ENCODE measurements at places on chromosomes 4 and X. TPM values are rescaled to one million over a fixed set of nuclear protein-coding genes. Genes with fewer than 3 reads are reported as not detected.

The GASK1B gene
- total RNA-seq: not detected

DNA sequence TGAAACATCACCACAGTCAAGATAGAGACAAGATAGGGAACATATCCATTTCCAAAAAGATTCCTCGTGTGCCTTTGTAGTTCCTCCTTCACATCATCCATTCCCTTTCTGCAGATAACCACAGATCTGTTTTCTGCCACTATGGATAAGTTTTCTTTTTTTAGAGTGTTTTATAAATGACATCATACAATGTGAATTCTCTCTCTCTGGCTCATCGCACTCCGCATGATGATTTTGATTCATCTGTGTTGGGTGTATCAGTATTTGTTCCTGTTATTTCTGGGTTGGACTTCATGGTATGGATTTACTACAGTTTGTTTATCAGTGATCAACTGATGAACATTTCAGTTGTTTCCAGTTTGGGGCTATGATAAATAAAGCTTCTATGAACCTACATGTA, 23.2 kb upstream of the ANXA3 start:
- no peak for DNase-seq

- DNase-seq: no peak
Observed at GRCh38 chr4:185039508-185040273, 21.4 kb downstream of the HELT start.

The ITIH6 gene
- not detected for total RNA-seq

DNA sequence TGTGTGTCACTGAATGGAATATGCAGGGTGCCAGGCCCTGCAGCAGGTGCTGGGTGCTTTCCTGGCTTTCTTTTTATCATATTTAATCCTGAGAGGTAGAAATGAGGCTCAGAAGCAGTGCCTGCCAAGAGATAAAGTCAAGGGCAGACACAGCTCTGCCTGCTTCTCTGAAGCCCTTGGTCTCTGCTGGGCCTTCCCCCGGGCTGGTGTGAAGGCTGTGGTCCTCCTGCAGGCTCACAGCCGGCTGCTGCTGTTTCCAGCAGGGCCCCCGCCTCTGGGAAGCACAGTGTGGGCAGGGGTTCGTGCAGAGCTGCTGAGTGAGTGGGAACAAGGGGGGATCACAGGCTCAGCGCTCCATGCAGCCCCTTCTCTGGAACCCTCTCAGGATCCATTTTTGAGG, 49.6 kb downstream of the TBC1D14 start:
- no peak for DNase-seq

The EMCN gene
- not detected for total RNA-seq

DNA sequence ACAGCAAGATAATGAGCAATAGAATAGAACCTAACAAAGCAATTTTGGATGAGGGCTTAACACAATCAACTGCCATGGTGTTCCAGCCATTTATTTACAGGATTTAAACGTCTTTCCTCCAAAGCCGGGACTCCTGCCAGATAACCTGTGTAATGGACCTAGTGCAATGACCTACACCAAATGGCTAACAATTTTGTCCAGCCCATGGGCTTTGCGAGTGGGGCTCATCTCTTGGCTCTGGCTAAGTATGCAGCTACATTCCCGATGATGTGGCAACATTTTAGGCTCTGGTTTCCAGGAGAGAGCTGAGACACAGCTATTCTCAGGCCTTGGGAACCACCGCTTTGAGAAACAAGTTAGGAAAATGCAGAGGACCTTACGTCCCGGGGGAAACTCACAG, 822.3 kb upstream of the FTHL17 start:
- DNase-seq: no peak

GRCh38 chrX:115581759-115582615, 21.0 kb downstream of the PLS3 start:
- DNase-seq: no peak

The CFAP299 gene
- total RNA-seq: not detected

- DNase-seq: no peak
Observed at GRCh38 chrX:10988653-10989052, 122.5 kb upstream of the HCCS start.

The CXCL11 gene
- total RNA-seq: 0.23 TPM

All from activated naive CD4-positive, alpha-beta T cell treated with anti-CD3 and anti-CD28 coated beads, Interleukin-2, amount 50 U/mL, for 72 hours (primary cell).